IPS-NIHi11 (cell line): ENCODE measurements at places on chromosomes 4 and X.

DNA sequence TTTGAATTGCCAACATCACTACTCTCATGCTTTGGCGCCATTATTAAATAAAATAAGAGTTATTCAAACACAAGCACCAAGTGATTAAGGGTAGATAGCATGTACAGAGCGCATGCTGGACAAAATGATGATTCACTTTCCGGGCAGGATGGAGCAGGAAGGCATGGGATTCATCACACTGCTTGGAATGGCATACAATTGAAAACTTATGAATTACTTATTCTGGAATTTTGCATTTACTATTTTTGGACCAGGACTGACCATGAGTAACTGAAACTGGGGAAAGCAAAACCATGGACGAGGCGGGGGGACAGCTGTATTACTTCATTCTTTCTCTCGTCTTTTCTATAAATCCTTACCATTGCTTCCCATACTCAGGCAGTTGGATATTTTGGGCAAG, 28.5 kb upstream of the FGF5 start:
- no peak for DNase-seq

DNA sequence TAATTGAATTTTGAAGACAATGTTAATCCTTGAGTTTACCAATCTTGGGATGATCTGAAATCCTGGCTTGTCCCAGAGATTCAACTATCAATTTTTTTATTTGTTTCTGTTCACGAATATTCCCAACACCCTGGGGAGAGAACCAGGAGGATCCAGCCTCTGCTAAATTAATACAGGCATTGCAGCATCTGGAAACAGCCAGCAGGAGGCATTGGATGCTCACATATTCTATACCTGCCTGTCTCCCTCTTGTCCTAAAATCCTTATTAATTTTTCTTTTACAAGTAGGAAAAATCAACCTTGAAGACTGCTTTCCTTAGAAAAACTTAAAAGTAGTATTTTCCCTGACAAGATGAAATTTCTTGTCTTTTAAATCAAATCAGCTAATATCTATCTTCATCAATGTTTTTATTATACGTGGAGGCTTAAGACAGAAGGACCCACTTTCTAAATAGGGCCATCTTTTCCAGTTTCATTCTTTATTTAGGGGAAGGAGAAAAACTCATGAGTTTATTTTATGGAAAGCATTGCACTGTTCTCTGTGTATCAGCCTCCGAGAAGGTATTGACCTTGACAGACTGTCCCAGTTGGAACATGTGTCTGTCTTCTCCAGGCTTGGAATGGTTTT, 102.4 kb downstream of the CLNK start:
- peak; percentile 43 for DNase-seq

DNA sequence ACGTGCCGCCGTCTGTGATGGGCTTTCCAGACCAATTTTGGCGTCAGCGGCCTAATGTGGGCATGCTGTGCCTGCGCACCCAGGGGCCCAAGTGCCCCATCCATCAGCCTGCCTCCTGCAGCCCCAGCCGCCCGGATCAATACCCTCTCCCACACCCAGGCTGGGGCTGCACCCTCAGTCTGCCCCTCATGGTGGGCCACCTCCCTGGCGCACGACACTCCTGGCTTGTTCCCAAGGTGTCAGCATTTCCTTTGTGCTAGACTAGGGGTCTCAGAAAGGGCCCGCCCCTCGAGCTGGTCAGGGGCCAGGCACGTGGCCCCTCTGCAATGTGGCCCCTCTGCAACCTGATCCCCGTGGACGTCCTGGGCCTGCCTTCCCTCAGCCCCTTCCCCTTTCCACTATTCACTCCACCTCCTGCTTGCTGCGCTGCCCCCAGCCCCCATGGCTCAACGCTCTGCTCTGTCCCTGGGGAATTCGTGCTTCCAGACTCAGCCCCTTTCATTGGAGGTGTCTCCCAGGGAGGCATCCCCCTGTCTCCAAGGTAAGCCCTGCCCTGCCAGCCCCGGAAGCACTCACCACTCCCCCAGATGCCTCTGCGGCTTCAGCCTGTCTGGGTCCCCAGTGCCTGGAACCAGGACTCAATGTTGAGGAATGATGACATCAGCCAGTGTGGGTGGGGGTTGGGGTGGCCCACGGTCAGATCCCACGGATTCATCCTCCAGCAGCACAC, 130.8 kb downstream of the HMX1 start:
- no peak for DNase-seq

DNA sequence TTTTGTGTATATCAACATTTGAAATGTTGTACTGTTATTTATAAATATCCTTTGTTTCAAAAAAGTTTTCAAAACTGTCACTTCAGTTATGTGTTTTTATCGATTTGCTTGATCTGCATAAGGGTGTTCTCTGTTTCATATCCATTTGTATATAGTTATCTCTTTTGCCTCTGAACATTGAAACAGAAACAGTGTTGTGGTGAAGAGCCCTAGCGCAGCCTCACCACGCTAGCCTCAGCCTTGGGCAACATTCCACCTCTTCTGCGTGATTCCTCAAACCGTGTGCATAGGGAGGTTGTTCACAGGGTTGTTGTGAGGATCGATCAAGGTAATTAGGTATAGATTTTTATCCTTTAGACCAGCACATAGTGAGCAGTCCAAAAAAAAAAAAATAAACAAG, 287.0 kb upstream of the GALNT7 start:
- no peak for DNase-seq

- DNase-seq = no peak
Measured at GRCh38 chr4:124449881-124450280, 262.7 kb downstream of the ANKRD50 start.

GRCh38 chr4:186642530-186642929, 81.1 kb downstream of the FAT1 start:
- DNase-seq = no peak

DNA sequence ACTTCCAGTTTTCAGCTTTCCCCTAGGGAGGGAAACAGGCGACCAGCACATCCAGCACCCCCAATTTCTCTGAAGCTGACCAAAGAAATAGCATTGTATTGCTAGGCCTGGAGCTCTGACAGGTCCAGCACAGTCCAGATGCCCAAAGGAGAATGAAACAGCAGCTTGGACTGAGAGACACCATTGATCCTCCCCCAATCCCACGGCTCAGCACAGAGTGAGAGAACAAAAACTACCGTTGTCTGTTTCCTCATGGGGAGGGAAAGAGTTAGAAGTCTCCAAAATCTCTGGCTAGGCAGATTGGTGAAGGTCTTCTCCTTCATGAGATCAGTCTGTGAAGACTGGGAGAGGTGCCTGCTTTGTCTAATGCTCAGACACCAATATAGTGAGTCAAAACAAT, 8.6 kb downstream of the TCEAL7 start:
- no peak for DNase-seq

DNA sequence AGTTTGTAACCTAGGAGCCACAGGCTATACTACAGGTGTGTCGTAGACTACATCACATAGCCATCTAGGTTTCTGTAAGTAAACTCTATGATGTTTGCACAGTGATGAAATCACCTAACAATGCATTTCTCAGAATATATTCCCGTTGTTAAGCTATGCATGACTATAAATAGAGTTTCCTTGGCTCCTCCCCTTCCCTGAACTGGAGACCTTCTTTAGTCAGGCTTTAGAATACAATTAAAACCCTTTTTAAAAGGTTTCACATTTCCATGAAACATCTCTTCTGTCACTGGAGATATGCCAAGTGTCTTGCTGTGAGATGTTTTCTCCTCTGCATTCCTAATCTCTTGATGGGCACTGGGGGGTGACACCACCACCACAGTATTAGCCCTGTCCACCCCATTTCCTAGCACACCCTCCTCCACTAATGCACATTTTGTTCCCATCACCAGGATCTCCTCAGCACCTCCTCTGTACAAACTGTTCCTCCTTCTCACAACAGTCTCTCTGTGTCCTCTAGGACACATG, 334.6 kb upstream of the CPEB2 start:
- DNase-seq = no peak

DNA sequence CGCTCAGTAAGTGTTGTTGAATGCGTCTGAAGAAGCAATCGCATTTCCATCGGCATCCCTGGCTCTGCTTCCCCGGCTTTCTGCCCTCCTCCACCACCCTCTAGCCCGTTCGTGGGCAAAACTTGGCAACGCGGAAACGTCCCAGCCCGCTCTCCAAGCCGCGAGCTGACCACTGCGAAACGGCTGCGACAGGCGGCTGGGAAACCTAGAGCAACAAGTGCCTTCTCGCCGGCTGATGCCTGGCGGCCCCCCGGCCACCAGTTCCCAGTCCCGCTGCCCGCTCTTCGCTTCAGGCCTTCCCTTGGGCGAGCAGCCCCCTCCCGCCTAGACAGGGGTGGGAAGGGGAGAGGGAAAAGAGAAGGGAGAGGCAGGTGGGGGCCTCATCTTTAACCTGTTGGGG, 837 bp downstream of the CITED1 start:
- DNase-seq = no peak

GRCh38 chr4:140186651-140187315, 32.8 kb upstream of the MAML3 start:
- no peak for DNase-seq

DNA sequence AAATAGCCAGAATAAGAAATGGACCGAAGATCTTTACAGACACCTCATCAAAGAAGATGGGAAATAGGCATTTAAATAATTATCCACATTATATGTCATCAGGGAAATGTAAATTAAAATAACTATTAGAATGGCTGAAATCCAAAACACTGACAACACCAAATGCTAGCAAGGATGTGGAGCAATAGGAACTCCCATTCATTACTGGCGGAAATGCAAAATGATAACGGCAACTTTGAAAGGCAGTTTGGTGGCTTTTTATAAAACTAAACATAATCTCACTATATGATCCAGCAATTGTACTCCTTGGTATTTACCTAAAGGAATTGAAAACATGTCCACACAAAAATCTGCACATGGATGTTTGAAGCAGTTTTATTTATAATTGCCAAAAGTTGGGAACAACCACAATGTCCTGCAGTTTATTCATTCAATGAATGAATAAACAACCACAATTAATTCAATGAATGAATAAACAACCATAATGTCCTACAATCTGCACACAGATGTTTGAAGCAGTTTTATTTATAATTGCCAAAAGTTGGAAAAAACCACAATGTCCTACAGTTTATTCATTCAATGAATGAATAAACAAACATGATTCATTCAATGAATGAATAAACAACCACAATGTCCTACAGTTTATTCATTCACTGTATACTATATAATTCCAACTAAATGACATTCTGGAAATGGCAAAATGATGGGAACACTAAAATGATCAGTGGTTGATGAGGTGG, 117.6 kb upstream of the PCDH18 start:
- no peak for DNase-seq

GRCh38 chr4:185323606-185324005, 72.1 kb downstream of the LRP2BP start:
- DNase-seq = no peak

- peak; percentile 55 for DNase-seq
Measured at GRCh38 chr4:124713185-124713592, 657 bp upstream of the ANKRD50 start.

DNA sequence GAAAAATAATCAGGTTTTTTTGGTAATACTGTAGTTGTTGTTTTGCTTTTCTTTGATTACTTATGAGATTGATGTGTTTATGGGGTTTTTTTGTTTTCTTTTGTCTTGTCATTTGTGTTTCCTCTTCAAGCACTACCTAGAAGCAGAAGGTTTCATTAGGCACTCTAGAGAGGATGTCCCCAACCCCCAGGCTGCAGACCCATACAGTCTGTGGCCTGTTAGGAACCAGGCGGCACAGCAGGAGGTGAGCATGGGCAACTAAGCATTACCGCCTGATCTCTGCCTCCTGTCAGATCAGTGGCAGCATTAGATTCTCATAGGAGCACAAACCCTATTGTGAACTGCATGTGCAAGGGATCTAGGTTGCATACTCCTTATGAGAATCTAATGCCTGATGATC, 22.9 kb upstream of the NOCT start:
- no peak for DNase-seq

DNA sequence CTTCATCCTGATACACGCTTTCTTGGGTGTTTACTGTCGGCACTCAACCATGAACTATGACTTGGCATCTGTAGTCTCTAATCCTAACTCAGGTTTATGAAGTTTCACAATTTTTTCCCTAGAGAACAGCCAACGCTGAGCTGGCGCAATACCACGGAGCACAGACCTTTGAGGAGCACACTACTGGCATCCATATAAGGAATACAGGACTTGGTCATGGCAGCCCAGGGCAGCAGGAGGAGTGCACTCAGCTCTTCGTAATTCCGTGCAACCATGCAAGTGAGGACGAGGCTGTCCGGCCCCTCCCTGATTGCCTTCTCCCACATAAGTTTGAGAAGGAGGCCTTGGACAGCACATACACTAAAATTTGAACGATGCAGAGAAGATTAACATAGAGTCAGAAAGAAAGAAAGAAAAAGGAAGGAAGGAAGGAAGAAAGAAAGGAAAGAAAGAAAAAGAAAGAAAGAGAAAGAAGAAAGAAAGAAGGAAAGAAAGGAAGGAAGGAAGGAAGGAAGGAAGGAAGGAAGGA, 41.0 kb upstream of the PDLIM5 start:
- DNase-seq = no peak

GRCh38 chr4:176957353-176958118, 164.8 kb upstream of the VEGFC start:
- no peak for DNase-seq

- DNase-seq = no peak
Measured at GRCh38 chr4:186936496-186937375, 213.1 kb upstream of the FAT1 start.

DNA sequence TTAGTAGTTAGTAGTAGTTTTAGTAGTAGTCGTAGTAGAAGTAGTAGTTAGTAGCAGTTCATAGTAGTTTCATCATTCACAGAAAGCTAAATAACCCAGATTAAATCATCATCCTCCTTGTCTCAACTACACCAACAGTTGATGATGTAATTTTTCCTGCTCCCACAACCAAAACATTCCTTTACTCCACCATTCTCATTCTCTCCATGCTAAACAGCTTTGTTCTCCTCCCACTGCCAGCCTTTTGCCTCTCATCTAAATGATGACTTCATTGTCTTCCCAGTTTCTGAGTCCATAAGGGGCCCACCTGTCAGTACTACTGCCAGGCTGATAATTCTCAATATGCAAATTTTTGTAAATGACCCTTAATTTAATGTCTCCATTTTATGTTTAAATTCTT, 68.9 kb downstream of the ARHGAP24 start:
- DNase-seq = peak; percentile 17

GRCh38 chrX:22912616-22913015, 87.1 kb upstream of the DDX53 start:
- no peak for DNase-seq

- DNase-seq = no peak
Measured at GRCh38 chr4:74446193-74446868, 1.4 kb downstream of the AREG start.

DNA sequence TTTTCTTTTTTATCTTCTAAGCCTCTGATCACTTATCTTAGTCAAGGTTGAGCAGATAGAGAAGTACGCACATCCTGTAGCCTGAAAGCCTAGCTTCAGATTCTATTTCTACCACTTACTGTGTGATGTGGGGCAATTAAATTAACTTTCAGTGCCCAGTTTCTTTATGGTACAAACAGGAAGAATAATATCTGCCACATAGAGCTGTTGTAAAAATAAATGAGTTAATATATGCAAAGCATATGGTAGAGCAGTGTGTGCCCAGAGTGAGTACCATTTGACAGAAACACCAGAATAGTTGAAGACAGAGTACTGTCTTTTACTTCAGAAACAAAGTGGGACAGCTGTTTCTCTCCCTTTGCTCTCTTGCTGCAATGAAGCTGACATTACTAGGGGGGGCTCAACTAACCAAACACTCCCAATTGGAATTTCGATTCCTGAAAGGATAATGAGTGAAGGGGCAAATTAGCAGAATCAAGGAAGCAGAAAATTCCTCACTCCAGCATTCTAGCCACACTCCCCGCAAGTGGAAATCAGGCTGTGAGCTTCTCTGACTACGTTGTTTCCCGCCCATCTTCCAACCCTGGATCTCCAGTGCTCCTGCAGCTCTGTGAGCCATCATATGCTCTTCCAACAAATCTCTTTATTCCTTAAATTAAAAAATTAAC, 80.4 kb downstream of the MAPK10 start:
- no peak for DNase-seq
